Activated CD8-positive, alpha-beta memory T cell treated with anti-CD3 and anti-CD28 coated beads for 1 hour (primary cell): ENCODE measurements at places on chromosomes 12 and 14.

DNA sequence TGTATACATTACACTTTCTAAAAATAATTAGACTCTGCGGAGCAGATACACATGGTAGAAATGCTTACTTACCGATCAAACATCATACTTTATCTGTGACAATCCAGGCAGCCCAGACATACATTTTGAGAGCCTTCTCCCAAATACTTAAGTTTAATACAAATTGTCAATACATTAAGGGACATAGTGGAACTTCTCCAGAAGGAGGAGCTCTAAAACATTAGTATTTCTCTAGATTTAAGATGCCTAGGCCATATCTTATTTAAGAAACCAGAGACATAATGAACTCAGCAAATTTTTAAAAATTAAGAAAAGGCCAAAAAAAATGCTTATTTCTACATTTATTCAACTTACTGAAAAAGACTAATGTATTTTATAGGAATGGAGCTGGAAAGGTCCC, 16.1 kb downstream of the ACSM4 start:
- no peak for DNase-seq

DNA sequence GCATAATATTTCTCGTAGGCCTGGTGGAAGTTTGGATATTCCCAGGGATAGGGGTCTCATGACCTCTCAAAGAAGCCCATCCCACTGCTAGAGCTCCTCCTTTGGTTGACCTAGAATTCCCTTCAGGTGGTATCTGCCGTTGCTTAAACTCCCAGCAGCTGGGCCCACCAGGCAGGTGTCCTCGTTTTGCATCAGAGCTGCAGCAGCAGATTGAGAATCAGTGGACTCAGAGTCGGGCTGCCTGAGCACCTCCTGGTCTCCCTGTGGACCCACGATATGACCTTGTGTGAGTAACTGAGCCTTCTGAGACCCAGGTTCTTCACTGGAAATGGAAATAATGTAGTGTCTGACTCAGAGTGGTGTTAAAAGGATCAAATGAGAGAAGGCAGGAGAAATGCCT, 132.7 kb downstream of the PAPOLA start:
- DNase-seq = no peak

GRCh38 chr14:96710060-96710666, 87.0 kb upstream of the VRK1 start:
- no peak for DNase-seq

DNA sequence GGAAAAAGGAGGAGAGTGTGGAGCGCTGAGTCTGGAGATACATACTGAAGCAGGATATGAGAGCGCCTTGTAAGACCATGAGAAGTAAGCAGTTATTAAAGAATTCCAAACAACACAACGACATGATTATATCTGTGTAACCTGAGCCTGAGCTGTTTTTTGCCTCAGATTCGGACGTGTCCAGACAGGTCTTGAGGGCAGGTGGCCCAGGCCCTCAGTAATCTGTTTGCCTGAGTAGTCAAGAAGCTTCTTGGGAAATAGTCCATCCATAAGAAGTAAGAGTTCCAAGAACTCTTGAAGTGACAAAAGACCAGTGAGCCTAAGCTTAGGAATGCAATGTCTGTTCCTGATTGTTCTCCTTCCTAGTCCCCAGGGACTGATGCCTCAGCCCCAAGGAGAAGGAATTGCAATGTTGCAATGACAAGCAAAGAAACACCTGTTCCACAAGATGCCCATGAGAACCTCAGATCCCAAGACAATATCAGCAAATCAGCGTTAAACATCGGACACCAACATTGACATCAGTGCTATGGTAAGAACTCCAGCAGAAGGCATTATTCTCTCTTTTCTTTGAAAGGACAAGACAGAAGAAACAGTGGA, 34.7 kb upstream of the ADAMTS20 start:
- no peak for DNase-seq

- DNase-seq = no peak
Observed at GRCh38 chr12:126518596-126519200, 1453.5 kb downstream of the AACS start.

- DNase-seq = no peak
Observed at GRCh38 chr12:13000616-13000924, 505 bp upstream of the HEBP1 start.

DNA sequence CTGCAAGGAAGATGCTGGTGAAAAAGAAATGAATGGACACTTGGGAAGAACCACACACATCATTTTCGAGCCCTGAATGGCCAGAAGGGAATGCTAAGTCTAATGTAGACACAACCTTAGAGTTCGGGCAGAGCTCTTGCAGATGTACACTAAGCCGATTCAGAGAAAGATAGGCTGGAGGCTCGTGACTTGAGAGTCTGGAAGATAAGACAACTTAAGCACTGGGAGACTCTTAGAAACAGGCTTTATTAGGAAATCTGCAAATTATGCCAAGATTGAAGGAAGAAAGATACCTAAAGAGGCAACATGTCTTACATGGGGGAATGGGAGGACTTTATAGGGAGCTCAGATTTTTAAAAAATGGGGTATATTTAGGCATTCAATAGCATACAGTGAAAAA, 13.5 kb downstream of the TBPL2 start:
- no peak for DNase-seq

- DNase-seq = no peak
Observed at GRCh38 chr14:104388011-104388521, 191.5 kb upstream of the C14orf180 start.

DNA sequence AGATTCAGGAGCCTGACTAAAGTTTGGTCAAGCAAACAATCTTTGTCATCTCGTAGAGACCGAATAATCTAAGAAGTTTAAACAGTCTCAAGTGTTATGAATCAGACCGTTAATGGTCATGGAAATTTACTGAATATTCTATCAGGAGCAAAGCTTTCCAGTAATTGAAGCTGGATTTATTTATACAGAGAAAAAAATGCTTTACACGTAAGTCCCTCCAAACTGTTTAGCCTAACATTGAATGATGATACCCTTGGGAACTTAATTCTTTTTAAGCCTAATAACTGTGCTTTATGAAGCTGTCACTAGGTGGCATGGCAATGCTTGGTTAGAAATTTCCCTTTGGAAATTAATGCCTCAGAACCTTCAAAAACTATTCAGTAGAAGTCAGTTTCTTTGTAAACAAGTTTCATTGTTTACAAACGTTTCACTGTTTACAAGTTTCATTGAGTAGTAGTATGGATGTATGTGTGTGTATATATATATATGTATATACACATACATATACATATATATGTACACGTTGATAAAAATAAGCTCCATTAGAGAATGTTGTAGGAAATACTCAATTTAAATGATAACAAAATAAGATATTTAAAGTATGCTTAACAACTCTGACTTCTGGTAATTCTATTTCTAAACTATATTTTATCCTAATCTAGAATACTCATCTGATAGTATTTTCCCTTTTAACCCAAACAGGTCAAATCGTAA, 32.1 kb downstream of the DEPDC4 start:
- DNase-seq = no peak

GRCh38 chr12:88399811-88400210, 180.5 kb downstream of the KITLG start:
- DNase-seq = no peak

GRCh38 chr14:75888945-75889344, 92.8 kb downstream of the TGFB3 start:
- no peak for DNase-seq

DNA sequence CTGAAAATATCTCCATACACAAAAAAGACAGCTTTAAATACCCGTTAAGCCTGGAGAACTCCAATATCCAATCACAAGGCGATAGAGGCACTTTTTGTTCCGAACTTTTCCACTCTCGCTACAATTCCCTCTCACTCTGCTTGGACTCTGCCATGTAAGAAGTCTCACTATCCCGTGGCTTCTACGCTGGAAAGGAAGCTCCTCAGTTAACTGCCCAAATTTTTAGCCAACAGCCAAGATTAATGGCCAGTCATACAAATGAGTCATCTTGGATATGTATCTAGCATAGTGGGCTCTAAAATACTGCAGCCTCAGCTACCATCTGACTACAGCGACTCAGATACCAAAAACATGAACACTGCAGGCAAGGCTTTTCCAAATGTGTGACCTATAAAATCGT, 45.5 kb upstream of the RERGL start:
- no peak for DNase-seq

DNA sequence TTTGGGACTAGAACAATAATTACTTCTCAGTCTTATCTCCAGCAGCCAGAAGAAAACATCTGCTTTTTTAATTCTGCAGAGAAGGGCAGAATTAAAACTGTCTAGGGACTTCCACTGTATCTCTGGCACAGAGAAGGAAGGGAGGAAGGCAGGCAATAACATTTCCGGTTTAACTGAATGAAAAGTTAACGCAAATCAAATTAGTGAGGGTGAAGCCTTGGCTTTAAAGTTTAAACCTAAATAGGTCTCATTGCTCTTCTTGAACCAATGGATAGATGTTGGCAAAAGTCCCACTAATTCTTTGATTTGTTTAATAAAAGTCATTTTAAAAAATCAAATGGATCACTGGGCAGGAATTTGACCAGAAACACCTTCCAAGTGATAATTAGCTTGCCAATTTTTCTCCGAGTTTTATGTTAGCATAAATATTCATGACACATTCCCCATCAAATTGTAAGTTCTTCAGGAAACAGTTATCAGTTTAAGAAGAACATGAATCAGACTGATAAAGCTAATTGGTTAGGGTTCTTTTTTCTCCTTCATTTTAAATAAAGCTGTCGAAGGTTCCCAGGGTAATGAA, 181.9 kb downstream of the SLC15A5 start:
- no peak for DNase-seq

- DNase-seq = no peak
Observed at GRCh38 chr14:59631237-59631636, 54.6 kb upstream of the CCDC175 start.

- no peak for DNase-seq
Observed at GRCh38 chr12:97471194-97471593, 8.6 kb downstream of the RMST start.

GRCh38 chr14:54148251-54148650, 191.6 kb upstream of the BMP4 start:
- no peak for DNase-seq

- DNase-seq = no peak
Observed at GRCh38 chr14:100784523-100785337, 41.2 kb upstream of the MEG3 start.

- DNase-seq = no peak
Observed at GRCh38 chr14:102907980-102908730, 14.3 kb upstream of the AMN start.

DNA sequence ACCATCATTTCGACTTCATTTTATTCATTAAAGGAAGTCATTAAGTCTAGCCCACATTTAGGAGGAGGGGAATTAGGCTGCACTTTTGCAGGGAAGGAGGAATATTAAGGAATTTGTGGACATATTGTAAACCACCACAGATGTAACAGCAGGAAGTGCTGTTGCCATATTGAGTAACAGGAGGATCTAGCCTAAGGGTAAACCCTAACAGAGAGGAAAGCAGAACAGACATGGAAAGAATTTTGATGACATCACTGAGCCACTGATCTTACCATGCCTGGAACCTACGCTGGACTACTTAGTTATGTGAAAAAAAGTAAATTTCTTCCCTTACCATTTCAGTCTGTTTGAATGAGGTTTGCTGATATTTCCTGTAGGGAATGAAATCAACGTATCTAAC, 100.7 kb upstream of the ATF7IP start:
- no peak for DNase-seq

- DNase-seq = no peak
Observed at GRCh38 chr12:109069307-109070271, 17.2 kb downstream of the USP30 start.

GRCh38 chr12:1117371-1117770, 126.3 kb downstream of the ERC1 start:
- DNase-seq = no peak

- DNase-seq = no peak
Observed at GRCh38 chr12:20368651-20369304, 441 bp downstream of the PDE3A start.

GRCh38 chr12:52901715-52902541, 2.9 kb downstream of the KRT8 start:
- no peak for DNase-seq

DNA sequence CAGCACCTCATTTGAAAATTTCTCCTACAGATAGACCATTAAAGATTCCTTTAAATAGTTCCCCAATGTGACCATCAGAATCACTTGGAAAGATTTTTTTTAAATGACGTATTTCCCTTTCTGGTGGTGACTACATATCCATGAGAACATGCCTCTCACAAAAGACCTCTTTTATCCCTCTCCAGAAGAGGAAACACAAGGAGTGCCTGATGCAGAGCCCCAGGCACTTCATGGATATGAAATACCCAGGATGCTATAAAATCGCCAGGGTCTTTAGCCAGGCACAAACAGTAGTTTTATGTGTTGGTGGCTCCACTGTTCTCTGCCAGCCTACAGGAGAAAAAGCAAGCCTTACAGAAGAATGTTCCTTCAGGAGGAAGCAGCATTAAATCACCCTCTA, 97.1 kb downstream of the ETNK1 start:
- DNase-seq = no peak

- DNase-seq = no peak
Observed at GRCh38 chr14:102229739-102230092, 75.2 kb downstream of the MOK start.

- DNase-seq = no peak
Observed at GRCh38 chr12:12007001-12007712, 63.6 kb upstream of the BCL2L14 start.

GRCh38 chr12:84874125-84874824, 38.3 kb downstream of the SLC6A15 start:
- DNase-seq = no peak

DNA sequence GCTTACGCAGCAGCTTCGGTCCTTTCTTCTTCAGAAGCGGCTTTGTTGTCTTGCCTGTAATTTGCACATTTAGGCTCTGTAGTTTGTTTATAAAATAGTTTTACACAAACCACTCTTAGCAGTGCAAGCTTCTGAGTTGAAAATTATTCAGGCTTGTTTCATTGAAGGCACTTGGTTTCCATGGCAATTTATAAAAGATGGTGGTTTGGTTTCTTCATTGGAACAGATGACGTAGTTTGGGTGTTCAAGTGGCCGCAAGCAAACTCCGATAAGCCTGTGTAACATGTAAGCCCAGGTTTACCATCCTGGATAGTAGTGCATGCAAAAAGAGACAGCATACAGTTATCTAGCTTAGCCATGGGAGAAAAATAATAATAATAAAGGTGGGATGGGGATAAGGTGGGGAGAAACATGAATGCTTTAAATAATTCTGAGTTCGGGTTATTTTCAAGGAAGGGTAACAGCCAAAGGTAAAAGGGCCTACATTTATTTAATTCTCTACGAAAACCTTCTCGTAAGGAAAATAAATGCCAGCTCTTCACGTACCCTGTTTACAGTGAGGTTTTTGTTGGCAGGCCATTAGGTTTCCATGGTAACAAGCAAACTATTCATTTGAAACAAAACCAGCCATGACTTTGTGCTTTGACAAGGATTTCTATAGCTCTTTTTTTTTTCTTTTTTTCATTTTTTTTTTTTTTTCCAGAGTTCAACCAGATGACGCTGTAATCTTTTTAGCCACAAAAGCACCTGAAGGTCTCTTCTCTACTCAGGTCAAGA, 189.6 kb upstream of the RPL10L start:
- no peak for DNase-seq

DNA sequence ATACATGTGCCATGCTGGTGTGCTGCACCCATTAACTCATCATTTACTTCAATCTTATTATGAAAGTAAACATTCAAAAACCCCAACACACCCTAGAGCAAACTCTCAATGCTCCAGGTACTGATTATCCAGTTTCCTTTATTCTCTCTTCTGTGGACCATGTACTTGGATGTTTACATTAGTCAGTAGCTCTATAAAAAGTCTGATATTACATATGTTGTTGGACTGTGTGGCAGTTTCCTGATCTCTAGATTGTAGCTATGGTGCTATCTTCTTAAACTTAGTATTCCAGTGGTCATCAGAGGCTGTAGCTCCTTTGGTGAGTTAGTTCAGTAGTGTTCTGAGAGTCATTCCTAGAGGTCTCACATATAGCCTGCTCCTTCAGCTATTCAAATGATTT, 25.1 kb upstream of the ITGA5 start:
- no peak for DNase-seq

GRCh38 chr12:22190-22529, 44.4 kb upstream of the IQSEC3 start:
- no peak for DNase-seq
